Occipital lobe (tissue), 3 donors: ENCODE measurements at places on chromosomes 1 and 21.
A peak's percentile ranks its signal among the peaks of the same experiment; 100 is the strongest.

GRCh38 chr1:218694636-218695035, 349.5 kb downstream of the TGFB2 start:
- DNase-seq, result peak; percentile 23

- DNase-seq, result no peak
These were observed 33.4 kb downstream of the KIAA1614 start for GRCh38 chr1:180946056-180946455.

DNA sequence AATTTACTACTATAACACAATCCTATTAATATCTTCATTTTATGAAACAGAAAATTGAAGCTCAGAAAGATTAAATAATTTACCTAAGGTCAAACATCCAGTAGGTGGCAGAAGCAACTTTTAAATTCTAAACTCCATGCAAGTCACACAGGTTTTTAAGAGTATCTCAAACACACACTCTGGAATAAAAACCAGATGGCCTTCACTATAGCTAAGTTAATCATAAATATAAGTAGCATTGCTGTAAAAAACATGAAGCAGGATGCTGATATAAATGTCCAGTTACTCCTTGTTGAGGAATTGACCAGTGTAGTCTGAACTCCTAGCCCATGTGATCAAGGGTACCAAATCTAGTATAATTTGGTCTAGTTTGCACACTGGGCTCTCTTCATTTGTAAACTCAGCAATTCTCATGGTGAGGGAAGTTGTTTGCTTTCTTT, 9.4 kb upstream of the FMO3 start:
- no peak for DNase-seq

DNA sequence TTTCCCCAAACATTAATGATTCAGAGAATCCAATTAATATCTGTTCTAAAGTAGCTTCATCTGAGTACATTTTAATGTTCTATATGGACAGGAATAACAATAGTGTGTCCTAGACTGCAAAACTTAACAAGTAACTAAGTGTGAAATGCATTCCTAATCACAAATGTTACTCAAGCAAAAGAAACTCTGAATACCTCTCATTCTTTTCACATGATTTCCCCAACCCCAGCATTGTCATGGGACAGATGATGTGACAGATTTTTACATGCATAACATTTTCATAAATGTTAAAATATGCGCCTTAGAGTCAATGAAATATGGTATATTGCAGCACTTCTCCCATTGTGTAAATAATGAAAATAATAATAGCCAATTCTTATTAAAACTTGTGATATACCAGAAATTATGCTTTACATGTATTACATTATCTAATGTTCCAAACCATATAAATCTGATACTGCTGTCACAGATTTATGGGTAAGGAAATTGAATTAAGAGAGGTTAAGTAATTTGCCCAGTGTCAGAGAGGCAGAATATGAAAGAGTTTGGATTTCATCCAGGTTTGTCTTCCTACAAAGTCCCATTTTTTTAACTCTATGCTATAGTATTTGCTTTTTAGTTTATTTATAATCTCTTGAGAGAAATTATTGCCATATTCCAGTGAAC, 269.4 kb downstream of the LRRC7 start:
- no peak for DNase-seq

GRCh38 chr1:157117527-157118057, 18.0 kb upstream of the ETV3L start:
- DNase-seq, result no peak

DNA sequence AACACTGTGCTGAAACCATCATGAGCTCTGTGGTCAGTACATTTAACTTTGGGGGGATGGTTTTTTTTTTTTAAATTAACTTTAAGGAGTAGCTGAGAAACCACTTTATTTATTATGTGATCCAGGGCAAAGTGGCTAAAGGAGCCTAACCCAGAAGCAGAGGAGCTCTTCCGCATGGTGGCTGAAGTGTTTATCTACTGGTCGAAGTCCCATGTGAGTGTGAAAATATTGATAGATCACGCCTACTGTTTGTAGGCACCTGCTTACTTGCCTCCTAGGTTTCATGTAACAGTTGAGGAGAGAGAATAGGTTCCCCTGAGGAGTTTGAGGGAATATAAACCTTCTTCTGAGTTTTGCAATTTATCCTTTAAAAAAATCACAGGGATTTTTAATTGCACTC, 181.4 kb downstream of the ZP4 start:
- DNase-seq, result no peak
